CD14-positive monocyte (primary cell): ENCODE measurements at places on chromosomes 16 and 17.
A peak's percentile ranks its signal among the peaks of the same experiment; 100 is the strongest.

DNA sequence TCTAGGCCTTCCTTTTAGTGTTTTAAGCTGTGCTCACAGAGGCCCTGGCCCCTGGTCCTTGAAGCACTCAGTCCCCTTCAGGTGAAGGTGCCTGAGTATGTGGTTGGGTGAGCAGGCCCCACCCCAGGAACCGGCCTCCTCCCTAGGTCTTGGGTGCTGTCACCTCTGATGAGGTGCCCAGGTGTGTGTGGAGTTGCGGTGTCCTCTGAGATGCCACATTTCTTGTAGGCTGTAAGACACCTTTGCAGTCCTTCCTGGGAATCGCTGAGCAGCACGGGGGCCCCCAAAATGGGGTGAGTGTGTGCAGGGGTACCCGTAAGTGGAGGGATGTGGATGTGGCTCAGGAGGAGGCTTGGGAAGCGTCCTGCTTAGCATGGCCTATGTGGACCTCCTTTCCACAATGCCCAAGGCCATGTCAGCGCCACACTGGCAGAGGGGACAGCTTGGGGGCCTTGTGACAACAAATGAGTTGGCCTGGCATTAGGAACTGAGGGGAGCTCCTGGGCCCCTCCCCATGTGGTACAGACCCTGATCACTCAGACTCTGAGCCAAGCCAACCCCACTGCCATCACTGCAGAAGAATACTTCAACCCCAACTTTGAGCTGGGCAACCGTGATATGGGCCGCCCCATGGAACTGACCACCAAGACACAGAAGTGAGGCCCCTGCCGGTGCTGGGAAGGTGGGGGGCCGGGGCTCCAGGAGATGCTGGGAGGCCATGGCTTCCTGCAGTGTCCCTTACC is 11.2 kb downstream of the CORO6 start:
- DNase-seq: no peak

- no peak for DNase-seq
Measured at GRCh38 chr17:72617557-72617956, 474.9 kb downstream of the SLC39A11 start.

DNA sequence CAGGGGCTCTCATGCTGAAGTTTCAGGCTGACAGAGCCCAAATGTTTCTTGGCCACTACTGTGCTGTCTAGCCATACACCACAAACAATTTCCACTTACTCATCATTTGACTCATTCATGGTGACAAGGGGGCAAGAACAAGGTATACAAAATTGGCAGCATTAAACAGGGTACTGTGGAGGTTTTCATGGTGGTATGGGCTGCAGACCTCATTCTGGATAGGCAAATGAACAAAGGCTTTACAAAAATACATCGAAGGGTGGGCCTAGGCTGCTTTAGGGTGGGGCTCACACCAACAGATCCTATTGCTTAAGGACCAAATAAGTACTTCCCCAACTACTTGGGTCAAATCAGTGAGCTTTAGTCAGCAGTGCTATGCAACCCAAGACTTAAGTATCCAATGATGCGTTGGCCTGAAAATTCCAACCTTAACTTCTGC is 53.0 kb downstream of the N4BP1 start:
- DNase-seq: peak; percentile 93

DNA sequence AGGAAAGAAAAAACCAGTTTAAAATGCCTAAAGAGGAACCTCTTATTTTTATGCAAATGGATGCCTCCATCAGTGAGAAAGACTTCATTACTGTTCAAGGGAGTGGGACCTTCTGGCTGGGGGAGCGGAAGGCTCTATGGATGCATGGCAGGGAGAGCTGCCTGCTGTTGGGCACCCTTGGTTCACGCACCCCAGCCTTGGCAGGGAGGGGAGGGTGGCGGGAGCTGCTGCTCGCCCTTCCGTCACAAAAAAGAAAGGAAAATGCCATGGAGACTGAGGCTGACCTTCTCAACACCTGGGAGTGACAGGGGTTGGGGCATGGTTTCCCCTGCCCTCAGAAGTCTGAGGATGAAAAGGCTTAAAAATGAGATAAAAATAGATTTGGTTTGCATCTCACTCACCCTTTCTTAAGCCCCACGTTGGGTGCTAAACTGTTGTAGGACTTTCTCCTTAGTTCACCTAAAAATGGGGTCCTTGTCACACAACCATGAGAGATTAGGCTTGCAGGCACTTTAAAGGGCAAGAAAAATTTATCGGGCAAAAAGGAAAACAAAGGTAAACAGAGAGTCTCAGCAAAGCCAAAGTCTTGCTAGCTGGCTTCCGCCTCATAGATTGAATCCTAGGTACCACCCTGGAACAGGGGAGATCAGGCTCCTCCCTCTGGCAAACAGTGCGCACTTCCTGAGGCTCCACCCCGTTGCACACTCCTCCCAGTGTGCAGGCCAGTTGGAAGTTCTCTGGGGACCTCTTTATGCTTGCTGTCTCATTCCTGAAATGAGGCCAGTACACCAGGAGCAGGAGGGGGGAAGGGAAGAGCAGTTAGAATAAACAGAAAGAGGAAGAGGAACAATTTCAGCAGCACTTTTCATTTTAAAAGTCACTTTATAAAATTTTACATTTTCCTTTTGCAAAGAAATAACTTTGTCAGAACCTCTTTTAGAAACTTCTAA is 31.6 kb downstream of the PHKB start:
- peak; percentile 60 for DNase-seq

GRCh38 chr17:12365805-12366204 is 299.9 kb upstream of the MYOCD start:
- DNase-seq: no peak

DNA sequence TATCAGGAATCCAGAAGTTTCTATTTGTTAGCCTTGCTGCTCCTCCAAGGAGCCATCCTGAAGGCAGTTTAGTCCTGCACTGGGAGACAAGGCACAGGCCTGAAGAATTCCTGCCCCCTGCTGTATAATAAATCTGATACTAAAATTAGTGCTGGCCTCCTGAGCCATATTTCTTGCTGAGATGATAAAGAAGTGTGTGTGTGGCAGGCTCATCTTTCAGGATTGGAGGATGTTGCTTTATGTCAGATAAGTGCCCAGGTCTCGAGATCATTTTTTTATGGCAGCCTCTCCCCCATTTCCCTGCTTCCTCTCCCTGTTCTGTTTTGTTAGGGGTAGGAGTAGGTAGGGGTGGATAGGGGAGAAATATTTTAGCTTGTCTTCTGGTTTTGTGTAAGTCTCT is 26.0 kb downstream of the MSI2 start:
- DNase-seq: no peak

GRCh38 chr17:16272111-16272840 is 55.3 kb downstream of the PIGL start:
- DNase-seq: no peak

GRCh38 chr17:79811868-79812352 is 15.0 kb upstream of the CBX8 start:
- no peak for DNase-seq

- DNase-seq: no peak
Measured at GRCh38 chr16:56190048-56190676, 1.1 kb upstream of the GNAO1 start.

GRCh38 chr16:88804552-88805339 is 1.2 kb downstream of the CDT1 start:
- DNase-seq: no peak

- DNase-seq: no peak
Measured at GRCh38 chr17:65544672-65545071, 16.8 kb downstream of the AXIN2 start.

GRCh38 chr16:70520612-70521297 is 2.6 kb downstream of the COG4 start:
- DNase-seq: peak; percentile 24

- no peak for DNase-seq
Measured at GRCh38 chr16:85301231-85301630, 189.0 kb upstream of the CIBAR2 start.

DNA sequence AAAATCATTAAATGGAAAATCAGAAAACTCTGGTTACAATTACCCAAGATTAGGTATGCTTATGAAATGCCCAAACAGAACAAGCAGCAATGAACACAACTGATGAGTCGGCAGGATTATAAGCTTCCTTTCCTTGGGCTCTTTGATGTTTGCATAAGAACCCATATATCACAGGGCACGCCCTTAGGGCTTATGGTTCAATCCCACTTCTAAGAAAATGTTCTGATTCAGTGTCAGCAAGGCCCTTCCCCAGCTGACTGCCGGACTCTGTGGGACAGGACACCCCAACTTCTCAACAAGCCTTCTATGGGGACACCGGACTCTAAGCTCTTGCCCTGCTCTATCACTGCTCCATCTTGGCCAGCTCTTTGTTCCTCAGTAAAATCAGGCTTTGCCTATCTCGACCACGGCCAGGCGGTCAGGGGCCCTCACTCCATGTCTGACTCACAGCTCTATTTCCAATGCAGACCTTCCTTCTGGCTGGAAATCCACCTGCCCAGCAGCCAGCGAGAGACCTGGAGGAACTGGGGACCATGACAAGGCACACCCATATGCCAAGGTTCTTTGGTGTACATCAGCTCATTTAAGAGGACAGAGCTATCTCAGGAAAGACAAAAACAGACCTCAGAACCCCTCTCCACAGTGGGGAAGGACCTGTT is 26.8 kb downstream of the LITAFD start:
- peak; percentile 10 for DNase-seq
